Bone marrow (tissue), 2 donors: ENCODE measurements at places on chromosomes 11 and 22.

- DNase-seq = no peak
These were observed 12.3 kb downstream of the RELT start for GRCh38 chr11:73388265-73389133.

GRCh38 chr22:40035351-40035750 lies 40.6 kb downstream of the FAM83F start:
- DNase-seq = no peak

DNA sequence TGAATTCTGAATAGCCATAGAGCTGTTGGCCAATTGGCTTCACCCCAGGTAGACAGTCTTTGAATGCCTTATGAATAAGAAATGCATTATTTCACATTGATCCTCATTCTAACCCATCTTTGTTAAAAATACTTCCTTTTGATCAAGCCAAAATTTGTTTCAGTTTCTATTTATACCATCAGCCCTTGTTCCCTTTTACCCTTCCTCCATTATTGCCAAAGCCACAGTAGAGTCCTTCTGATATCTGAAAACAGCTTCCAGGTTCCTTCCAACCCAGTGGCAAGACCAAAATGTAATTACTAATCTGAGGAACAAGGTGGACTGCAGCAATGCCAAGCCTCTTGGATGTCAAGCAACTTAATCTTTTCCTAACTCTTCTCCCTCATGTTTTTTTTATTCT lies 458.8 kb downstream of the BUD13 start:
- no peak for DNase-seq

DNA sequence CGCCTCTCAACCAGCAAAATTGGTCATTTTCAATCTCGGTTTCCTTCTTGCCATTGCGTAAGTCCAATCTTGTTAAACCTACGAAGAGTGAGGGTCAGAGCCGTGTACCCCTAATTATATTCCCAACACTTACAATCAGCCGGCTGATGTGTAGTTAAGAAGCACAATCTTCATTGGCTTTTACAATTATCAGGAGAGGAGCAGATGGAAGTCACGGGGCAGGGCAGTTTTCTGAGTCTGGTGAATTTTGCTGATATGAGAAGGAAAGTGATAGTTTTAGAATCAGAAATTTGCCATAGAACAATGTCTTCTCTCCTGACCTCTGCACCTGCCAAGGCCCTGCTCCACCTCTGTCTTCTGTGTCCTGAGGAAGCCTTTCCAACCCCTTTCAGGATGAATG lies 35.0 kb upstream of the ATXN10 start:
- DNase-seq = no peak

- DNase-seq = no peak
These were observed 101.8 kb downstream of the NAV2 start for GRCh38 chr11:19814421-19814820.

GRCh38 chr11:20493340-20493739 lies 105.8 kb downstream of the PRMT3 start:
- no peak for DNase-seq

- no peak for DNase-seq
These were observed 30.4 kb downstream of the PAAF1 start for GRCh38 chr11:73907191-73907590.

GRCh38 chr11:44066732-44067141 lies 667 bp downstream of the ACCS start:
- DNase-seq = no peak

DNA sequence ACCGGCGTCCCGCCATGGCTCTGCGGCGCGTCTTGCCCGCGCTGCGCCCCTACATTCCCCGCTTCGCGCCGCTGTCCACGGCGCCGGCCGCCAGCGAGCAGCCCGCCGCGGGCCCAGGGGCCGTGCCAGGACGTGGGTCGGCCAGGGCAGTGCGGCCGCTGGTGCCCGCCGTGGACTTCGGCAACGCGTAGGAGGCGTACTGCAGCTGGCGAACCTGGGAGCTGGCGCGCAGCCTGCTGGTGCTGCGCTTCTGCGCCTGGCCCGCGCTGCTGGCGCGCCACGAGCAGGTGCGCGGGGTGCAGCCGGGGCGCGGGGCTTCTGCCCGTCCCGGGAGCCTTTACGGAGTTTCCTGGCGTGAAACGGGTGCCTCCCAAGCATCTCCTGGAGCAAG lies 20.1 kb downstream of the DGCR6L start:
- DNase-seq = no peak

- DNase-seq = no peak
These were observed 706.9 kb downstream of the METTL15 start for GRCh38 chr11:28815110-28815509.

GRCh38 chr11:34126959-34127848 lies 21.8 kb downstream of the NAT10 start:
- no peak for DNase-seq

- DNase-seq = no peak
These were observed 272.5 kb downstream of the SBF2 start for GRCh38 chr11:10021563-10021962.

DNA sequence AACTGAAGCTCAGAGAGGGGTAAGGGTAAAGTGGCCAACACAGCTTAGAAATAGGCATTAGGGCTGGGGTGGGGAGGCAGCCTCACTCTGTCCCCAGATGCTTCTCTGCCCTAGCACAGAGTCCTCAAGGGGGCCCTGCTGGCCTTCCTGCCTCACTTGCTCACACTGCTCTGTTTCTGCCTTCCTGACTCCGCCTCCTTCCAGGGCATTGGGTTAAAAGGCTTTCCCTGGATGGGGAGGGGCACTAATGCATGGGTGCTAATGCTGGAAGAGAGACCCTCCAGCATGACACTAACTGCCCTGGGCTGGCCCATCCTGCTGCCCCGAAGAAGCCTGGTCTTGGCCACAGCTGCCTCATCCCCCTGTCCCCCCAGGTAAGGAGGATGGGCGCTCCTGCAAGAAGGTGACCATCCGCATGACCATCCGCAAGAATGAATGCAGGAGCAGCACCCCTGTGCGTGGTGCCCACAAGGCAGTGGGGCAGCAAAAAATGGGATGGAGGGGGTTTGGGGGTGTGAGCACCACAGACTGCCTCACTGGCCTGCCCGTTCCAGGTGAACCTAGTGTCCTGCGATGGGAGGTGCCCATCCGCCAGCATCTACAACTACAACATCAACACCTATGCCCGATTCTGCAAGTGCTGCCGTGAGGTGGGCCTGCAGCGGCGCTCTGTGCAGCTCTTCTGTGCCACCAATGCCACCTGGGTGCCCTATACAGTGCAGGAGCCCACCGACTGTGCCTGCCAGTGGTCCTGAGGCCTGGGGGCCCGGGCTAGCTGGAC lies 74.0 kb upstream of the MYOD1 start:
- no peak for DNase-seq

DNA sequence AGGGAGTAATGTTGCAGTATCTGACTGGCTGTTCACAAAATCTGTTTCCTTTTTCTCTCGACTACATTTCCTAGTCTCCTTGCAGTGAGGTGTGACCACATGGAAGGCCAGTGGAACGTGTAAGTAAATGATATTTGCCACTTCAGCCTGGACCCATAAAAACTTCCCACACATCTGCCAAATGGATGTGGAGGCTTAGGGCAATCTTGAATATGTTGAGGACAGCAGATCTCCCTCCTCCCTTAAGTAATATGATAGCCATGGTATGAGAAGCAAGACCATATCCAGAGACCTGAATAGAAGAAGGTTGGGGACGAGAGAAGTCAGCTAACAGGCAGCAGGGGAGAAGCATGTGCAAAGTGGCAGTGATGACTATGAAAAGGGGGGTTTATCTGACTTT lies 33.0 kb upstream of the C11orf87 start:
- no peak for DNase-seq

DNA sequence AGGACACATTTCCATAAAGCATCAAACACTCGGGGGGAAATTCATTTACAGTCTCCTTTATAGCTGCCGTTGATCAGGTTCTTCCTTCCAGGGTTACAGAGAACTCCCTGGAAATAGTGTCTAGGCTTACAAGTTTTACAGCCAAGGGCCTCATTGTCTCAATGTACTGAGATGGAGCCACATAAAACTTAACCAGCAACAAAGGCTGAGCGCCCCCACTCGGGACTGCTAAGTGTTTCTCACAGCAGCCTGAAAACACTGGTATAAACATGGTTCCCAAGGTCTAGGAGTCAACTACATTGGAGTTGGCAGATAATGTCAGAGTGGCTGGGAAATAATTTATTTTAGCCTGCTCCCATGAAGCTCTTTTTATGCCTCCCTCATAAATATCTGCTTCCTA lies 686.2 kb downstream of the OPCML start:
- no peak for DNase-seq

DNA sequence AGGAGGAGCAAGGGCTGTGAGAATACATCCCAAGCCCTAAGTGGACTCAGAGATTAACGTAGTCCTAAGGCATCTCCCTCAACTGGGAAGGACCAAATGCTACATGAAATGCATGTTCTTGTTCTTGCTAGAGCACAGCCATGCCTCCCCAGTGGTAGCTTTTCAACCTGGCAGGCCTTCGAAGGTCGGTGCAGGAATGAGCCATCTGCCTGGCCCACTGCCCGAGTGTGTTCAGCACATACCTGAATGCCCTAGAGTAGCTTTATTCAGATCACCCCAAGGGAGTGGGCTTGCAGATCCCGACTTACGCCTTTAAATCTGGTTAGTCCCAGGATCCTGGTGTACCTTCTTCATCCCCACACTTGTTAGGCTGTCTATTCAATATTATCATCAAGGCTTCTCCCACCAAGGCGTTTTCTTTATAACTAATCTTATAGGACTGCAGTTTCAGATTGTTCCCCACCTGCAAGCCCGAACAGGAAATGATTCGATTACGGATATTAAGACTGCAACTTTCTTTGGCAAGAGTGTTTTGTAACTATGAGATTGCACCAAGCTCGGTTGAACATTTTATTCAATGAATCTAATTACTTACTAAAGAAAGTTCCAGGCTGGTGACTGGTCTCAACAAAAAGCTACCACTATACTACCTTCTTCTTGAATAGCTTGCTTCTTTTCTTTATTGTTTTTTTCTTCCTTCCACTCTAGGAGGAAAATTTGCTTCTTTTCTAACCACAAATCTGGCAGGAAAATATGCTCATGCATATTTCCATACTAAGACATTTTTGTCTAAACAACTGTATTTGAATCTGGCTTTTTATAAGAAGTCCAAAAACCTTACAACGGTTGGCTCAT lies 115.6 kb downstream of the SGSM3 start:
- no peak for DNase-seq

DNA sequence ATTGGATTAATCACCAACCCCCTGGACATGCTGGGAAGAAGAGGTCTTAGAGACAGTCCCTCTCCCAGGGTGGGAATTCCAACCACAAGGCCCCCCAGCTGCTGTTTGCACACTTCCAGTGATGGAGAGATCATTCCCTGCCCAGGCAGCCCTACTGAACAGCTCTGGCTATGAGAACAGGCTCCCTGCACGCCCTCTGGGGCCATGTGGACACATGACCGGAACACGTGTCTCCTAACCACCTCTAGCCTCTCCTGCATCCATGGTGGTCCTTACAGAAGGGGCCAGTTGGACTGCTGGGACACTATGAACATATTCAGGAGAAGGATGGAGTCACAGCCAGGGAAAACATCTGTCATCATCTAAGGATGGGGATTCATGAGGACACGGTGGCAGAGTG lies 196.2 kb downstream of the MN1 start:
- no peak for DNase-seq

GRCh38 chr11:17972987-17973386 lies 39.9 kb downstream of the SERGEF start:
- no peak for DNase-seq

GRCh38 chr11:46874586-46874985 lies 28.5 kb upstream of the CKAP5 start:
- no peak for DNase-seq

- no peak for DNase-seq
These were observed 1.8 kb upstream of the ANKK1 start for GRCh38 chr11:113385749-113386148.

DNA sequence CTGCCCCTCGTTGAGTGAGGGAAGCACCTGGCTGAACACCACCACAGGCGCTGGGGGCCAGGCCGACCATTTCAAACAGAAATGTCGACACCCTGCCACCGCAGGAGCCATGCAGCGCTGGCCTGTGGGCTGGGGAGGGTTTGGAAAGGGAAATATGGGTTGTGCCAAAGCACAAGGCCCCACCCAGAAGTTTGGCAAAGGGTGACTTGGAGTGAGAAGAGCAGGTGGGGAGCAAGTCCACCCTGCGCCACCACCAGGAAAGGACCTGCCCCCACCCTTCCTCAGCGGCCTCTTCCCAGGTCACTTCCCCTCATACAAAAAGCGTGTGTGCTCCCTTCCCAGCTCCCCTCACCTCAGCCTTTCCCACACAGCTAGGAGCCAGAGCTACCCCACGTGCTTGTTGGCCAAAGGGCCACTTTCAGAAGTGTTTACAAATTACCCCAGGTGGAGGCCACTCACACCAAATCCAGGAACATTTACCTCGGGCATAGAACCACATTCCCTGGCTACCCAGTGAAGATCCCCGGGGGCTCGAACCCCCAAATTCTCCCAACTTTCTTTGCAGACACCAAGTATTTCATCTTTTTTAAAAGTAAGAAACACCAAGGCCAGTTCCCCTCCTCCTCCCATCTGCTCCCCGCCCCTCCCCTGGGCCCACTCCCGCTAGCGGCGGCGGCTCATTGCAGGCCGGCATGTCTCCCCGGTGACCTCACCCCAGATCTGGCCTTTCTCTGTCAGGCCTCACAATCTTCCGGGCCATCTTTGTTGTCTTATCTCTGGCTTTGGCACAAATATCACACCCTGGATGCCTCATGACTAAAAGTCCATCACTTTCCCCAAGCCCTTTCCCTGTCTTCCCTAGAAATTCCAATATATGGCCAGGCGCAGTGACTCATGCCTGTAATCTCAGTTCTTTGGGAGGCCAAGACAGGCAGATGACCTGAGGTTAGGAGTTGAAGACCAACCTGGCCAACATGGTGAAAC lies 20.5 kb upstream of the SCGB1A1 start:
- no peak for DNase-seq

DNA sequence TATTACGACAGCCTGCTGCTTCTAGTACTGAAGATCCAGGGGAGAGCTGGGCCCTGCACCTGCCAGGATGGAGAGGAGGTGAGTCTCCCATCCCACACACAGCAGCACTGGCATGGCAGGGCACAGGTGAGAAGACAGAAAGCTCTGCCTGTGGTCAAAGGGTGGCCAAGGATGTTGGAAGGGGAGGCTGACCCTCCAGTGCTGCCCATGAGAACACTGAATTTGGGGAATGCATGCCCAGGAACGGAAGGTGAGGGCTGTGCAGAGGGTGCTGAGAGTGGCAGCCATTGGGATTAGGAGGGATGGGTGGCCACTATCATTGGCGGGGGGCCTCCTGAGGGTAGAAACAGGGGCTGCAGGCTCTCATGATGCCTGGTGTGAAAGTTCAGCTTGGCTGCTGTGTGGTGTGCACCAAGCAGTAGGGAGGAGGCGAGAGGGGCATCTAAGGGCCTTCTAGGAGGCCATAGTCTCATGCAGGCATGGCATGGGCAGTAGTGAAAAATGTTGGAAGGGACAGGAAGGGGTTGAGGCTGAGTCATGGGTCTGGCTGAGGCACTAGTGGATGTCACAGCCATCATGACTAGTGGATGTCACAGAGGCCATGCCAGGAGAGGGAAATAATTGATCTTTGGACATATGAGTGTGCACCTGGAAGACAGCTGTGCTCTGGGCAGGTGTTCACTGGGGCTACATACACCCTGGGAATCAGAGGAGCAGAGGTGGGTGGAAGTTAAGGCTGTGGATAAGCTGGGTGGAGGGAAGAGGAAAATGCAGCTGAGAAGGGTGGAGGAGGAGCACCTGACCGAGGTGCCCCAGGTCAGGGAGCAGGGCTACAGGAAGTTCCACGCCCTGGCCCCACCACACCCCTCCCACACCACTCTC lies 2.5 kb upstream of the LRRC74B start:
- DNase-seq = no peak
